Thoracic aorta (tissue), 2 donors: ENCODE measurements at places on chromosomes 16 and 17.
A peak's percentile ranks its signal among the peaks of the same experiment; 100 is the strongest.

GRCh38 chr17:38749223-38750043 is 1.3 kb upstream of the PCGF2 start:
- peak; percentile 47 for DNase-seq

- DNase-seq = no peak
These were observed 11.0 kb downstream of the ACSM3 start for GRCh38 chr16:20774703-20775362.

- DNase-seq = no peak
These were observed 266.9 kb upstream of the DYNLRB2 start for GRCh38 chr16:80273635-80274538.

DNA sequence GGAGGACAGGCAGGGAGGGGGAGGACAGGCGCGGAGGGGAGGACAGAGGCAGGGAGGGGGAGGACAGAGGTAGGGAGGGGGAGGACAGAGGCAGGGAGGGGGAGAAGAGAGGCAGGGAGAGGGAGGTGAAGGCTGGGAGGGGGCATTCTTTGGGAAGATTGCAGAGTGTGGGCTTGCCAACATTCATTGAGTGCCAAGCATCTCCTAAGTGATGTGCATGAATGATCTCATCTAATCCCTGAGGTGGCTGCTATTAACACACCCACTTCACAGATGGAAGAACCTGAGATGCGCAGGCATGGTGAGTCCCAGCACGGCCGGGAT is 58.3 kb downstream of the NT5M start:
- DNase-seq = no peak

DNA sequence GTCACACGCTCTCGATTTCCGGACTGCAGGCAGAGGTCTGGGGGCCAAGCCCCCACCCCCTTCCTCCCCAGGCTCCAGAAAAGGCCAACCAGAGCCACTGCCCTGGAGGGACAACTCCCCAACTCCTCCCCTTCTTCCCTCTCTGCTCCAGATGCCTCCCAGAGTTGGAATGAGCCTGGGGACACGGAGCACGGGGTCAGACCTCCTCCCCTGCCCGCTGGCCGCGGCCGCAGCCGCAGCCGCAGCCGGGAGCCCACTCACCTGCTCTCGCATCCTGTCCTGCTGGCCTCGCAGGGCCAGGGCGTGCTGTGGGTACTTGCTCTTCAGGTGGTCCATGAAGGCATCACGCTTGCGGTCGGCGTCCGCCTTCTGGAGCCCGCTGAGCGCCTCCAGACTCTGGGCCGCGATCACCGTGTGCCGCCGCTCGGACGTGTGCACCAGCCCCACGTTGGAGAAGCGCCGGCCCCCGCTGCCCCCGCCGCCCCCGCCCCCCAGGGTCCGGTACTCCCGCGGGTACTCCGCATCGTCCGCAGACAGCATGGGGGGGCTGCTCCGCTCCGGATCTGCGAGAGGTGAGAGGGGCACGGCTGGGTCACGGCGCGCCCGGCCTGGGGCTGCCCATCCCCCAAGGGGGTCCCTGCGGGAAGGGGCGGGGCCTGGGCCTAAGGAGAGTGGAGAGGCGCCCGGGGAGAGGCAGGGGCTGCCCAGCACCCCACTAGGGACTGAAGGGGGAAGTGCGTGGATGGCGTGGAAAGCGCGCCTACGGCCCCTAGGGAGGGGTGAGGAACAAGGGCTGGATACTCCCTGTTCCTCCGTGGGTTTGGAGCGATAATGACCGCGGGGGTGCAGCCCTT is 27.3 kb downstream of the SRCIN1 start:
- no peak for DNase-seq

DNA sequence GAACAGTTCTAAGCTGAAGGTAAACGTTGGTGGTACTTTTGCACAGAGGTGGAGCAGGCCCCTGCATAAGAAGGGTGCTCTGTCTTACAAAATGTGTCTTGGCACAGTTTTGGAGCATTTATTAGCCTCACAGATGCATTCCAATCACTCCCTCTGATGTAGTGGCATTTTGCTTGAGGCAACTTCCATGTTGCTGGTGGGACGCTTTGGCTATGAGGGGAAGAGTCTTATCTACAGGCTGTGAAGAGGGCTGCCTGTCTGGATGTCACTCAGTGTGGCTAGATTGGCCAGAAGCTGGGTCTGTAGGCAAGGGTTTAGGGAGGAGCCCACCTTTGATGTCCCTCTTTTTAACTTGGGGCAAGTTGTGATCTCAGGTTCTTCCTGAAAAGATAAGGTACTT is 2.6 kb upstream of the RARA start:
- DNase-seq = no peak

DNA sequence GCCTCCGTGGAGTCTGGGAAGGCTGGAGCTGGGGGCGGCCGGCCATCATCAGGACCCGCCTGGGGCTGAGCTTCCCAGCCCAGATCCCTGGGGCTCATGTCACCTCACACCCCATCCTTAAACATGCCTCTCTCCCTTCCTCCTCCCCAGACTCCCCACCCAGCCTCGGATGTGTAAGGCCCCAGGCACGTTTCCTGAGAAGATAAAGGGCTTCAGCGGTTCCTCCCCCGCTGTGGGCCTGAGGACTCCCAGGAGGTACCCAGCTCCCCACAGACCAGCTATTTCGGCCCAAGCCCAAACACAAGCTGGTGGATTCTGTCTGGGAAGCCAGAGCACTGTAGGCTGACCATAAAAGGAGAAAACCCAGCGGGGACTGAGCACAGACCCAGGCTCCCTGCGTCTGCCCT is 49.2 kb downstream of the MYH11 start:
- DNase-seq = peak; percentile 46

GRCh38 chr16:88289968-88290401 is 92.8 kb upstream of the ZNF469 start:
- DNase-seq = no peak

GRCh38 chr17:50097926-50098325 is 2.8 kb downstream of the PDK2 start:
- no peak for DNase-seq

DNA sequence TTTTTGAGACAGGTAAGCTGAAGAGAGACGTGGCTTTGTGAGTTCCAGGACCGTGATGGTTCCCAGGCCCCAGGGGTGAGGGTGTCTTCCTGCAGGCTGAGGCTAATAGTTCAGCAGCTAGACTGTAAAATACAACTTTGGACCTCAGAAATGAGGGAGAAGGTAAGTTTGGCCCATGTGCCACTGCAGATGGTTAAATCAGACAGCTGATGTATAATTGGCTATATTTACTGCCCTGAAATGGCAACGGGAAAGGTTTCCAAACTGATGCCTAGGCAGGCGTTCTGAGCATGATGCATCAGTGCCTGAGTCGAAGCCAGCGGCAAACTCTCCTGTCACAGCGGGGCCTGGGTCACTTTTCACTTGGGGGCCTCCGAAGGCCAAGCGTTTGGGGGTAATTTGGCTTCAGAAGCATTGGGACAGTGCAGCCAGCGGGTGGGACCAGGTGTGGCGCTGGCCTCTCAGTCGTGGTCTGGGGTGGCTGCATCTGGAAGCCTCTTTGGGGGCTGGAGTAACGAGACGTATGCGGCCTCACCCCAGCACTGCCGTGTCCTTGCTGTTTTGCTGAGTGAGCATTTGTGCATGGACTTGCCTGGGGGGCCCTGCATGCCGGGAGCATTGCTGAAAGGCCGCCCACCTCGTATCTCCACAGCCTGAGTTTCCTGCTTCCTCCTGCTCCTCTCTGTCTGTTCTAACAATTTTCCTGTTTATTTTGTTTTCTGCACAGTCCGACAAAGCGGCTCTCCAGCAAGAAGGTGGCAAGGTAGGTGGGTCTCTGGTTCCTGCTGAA is 31.2 kb upstream of the CAPN15 start:
- DNase-seq = no peak

- DNase-seq = no peak
These were observed 150.1 kb downstream of the CYB561 start for GRCh38 chr17:63295839-63296590.

- DNase-seq = no peak
These were observed 1400.1 kb downstream of the CDH8 start for GRCh38 chr16:60636117-60636516.

DNA sequence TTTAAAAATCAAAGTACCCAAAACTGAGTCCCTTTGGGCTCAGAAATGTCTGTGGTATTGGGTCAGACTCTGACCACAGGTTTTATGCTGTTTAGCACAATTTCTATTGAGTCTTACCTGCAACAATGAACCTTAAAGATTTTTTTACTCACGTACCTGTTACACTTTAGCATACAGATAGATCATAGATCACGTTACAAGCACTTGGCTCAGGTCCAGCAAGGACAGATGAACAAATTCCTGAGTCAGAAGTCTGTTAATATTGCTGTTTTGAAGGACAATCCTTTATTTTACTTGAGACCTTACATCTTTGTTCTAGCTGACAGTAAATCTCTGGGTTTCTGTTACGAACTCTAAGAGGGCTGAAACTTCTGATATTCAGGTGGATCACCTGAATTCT is 12.8 kb downstream of the SLC7A6OS start:
- no peak for DNase-seq

DNA sequence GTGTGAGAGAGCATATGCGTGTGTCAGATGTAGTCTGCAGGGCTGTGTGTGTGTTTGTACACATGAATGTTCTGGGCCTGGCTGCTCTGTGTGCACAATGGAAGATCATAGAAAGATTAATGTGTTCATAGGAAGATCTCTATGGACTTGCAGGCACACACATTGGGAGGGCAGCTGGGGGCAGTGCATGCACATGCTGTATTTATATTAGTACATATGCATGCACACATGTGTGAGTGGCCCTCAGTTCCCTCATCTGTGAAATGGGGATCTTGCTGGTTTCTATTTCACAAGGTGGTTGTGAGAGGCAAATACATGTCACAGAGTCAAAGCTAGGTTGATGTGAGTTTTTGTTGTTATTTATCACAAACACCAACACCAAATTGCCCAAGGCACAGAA is 2.1 kb downstream of the CA7 start:
- DNase-seq = no peak

GRCh38 chr17:72487731-72488494 is 367.1 kb downstream of the SOX9 start:
- no peak for DNase-seq

- no peak for DNase-seq
These were observed 11.6 kb downstream of the SPHK1 start for GRCh38 chr17:76395980-76396379.

DNA sequence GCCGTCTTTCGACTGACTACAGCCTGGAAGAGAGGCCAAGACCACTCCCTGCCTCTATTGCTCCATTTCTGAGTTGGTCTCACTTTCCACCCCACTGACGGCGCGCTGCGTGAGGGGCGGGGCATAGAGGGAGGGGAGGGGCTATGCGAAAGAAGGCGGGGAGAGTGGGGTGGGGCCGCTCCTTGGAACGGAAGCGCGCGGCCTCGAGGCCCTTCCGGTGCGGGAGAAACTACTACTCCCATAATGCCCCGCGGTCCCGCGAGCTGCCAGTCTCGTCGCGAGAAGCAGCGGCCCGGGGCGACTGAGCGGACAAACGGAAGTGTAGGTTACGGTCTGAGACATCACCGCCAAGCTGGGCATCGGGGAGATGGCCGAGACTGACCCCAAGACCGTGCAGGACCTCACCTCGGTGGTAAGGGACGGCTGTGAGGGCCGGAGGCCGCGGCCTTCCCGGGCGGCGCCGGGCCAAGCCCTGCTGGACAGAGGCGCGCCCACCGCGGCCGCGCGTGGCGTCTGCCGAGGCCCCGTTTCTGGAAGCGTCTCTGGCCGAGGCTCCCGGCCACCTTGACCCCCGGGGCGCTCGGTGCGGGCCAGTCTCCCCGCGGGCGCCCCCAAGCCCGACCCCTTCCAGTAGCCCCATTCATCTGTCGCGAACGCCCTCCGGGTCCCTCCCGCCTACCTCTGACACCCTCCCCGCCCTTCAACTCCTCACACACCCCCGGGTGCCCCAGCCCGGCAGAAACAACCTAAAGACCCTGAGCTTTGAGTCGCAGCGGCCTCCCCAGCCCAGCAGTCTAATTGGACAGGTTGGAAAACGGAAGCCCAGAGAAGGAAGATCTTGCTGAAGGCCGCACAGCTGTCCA is at the start of gene HSBP1:
TSS of gene HSBP1 (plus strand) at position 269 of the 863 bp plus-strand sequence. CDS start at position 368, 99 bp downstream.
- DNase-seq = peak; percentile 79

- DNase-seq = no peak
These were observed 1.0 kb upstream of the NLRC5 start for GRCh38 chr16:56988161-56988947.

- DNase-seq = no peak
These were observed 190.9 kb downstream of the WWOX start for GRCh38 chr16:78290395-78290794.

GRCh38 chr16:56777001-56777400 is 47.1 kb downstream of the NUP93 start:
- DNase-seq = no peak

DNA sequence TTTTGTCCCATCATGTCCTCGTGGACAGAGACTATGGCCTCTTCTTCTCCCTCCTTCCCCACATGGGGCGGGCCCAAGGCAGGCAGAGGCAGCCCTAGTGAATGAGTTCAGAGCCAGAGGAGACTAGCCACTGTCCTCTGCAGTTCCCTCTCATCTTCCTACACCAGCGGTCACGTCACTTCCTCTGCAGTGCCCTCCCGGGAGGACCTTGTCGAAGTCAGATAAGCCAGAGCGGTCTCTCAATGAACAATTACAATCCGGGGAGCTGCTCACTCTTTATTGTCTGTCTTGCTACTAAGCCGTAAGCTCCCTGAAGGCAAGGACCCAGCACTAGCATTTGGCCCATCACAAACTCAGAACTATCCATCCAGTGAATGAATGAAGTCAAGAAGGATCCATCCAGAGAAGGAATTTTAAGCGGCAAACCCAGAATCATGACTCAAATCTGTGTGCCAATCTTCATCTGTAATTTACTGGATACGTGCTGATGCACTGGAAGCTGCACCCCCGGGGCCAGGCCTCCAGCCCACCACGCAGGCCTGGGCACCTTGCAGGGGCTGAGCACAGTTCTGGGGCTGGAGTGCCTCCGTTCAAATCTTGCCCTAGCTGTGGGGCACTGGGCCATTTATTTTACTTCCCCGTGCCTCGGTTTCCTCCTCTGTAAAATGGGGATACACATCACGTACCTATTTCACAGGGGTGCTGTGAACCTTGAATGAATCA is 18.1 kb downstream of the ZNF423 start:
- DNase-seq = no peak

DNA sequence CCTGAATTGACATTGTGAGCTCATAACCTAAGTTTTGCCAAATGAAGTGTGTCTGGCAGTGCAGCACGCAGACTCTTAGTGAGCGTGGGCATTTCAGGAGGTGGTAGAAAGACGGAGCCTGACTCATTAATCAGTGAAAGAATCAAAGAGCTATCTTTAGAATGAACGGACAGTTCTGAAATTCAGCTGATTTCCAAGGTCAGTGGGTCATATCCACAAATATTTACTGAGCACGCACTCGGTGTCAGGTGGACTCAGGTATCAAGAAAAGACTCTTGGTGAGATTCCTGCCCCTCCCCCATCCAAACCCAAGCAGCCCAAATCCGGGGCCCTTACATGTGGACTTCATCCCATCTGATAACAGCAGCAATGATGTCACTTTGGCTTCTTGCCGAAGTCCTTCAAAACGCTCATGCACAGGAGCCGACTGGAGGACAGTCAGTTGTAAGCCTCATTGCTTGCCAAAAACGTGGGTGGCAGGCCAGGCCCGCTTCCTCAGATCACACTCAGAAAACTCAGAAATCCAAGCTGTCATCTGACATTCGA is 185.8 kb downstream of the HS3ST3A1 start:
- no peak for DNase-seq

- DNase-seq = no peak
These were observed 7.2 kb downstream of the GRIN2C start for GRCh38 chr17:74852237-74853047.
